Activated T-helper 17 cell treated with anti-CD3 and anti-CD28 coated beads, Interleukin-2, amount 50 U/mL, for 72 hours (primary cell): ENCODE measurements at places on chromosomes 7 and 10. TPM values are rescaled to one million over a fixed set of nuclear protein-coding genes. Genes with fewer than 3 reads are reported as not detected.

The C7orf57 gene
- total RNA-seq = 0.95 TPM

The MAP3K8 gene
- total RNA-seq = 33.7 TPM

The ASZ1 gene
- not detected for total RNA-seq

The AKR1C8 gene
- total RNA-seq = 0.26 TPM

The ZNF783 gene
- 12.7 TPM for total RNA-seq

The PNLIPRP2 gene
- total RNA-seq = not detected

The AQP1 gene
- not detected for total RNA-seq

The RABGEF1 gene
- total RNA-seq = 37.4 TPM

The ITPRID1 gene
- total RNA-seq = not detected

The KAZALD1 gene
- total RNA-seq = 0.45 TPM

The PLPP4 gene
- not detected for total RNA-seq

The CALHM1 gene
- total RNA-seq = not detected

The CHCHD3 gene
- total RNA-seq = 65.1 TPM

The HOXA6 gene
- total RNA-seq = not detected

The WDFY4 gene
- 0.35 TPM for total RNA-seq

The ATRNL1 gene
- total RNA-seq = 1.5 TPM

The PDSS1 gene
- 32.1 TPM for total RNA-seq

The KNDC1 gene
- total RNA-seq = 0.19 TPM

The GIMAP7 gene
- 43.1 TPM for total RNA-seq

The GCK gene
- 0.58 TPM for total RNA-seq

The TMEM229A gene
- not detected for total RNA-seq

The SUPV3L1 gene
- total RNA-seq = 38.9 TPM

The PLAU gene
- total RNA-seq = 0.37 TPM

The BAG3 gene
- total RNA-seq = 26.6 TPM

The GPR85 gene
- total RNA-seq = 0.17 TPM

The NUTM2B gene
- 0.26 TPM for total RNA-seq

The TMEM26 gene
- total RNA-seq = not detected

The MSRB2 gene
- 6.0 TPM for total RNA-seq

The SVOPL gene
- not detected for total RNA-seq

The SYCE1 gene
- 0.29 TPM for total RNA-seq

The MCM10 gene
- 36.4 TPM for total RNA-seq

The CADPS2 gene
- not detected for total RNA-seq

The ANK3 gene
- 56.2 TPM for total RNA-seq

The STEAP1 gene
- total RNA-seq = 0.52 TPM

The FAM180A gene
- not detected for total RNA-seq

The EBF3 gene
- not detected for total RNA-seq

The ETV1 gene
- total RNA-seq = 1.7 TPM

The RPEL1 gene
- not detected for total RNA-seq

The ZNF853 gene
- total RNA-seq = 0.48 TPM

The DPYSL4 gene
- total RNA-seq = 14.3 TPM

The HEPACAM2 gene
- not detected for total RNA-seq

The MYO3A gene
- not detected for total RNA-seq

The TRIM24 gene
- total RNA-seq = 19.4 TPM

The TAS2R41 gene
- not detected for total RNA-seq

The CCDC7 gene
- 53.7 TPM for total RNA-seq

The TFPI2 gene
- 0.42 TPM for total RNA-seq

The SPDYE6 gene
- not detected for total RNA-seq

The MGMT gene
- total RNA-seq = 22.4 TPM

The OR2A5 gene
- not detected for total RNA-seq

The BICC1 gene
- total RNA-seq = 0.28 TPM

The GIMAP6 gene
- total RNA-seq = 57.3 TPM

The TAS2R5 gene
- 2.4 TPM for total RNA-seq
